ENCODE measurements at places on chromosomes 4 and X. TPM values are rescaled to one million over a fixed set of nuclear protein-coding genes. Genes with fewer than 3 reads are reported as not detected.

Gene RTL5
- polyA plus RNA-seq, result 1.8 TPM

Gene UCP1
- not detected for polyA plus RNA-seq

Gene NUDT10
- polyA plus RNA-seq, result 1.8 TPM

Gene BTK
- polyA plus RNA-seq, result not detected

Gene NXF2
- polyA plus RNA-seq, result not detected

Gene BRS3
- not detected for polyA plus RNA-seq

Gene LUZP4
- polyA plus RNA-seq, result not detected

Gene LGI2
- polyA plus RNA-seq, result not detected

Gene MAGEA6
- polyA plus RNA-seq, result 78.8 TPM

DNA sequence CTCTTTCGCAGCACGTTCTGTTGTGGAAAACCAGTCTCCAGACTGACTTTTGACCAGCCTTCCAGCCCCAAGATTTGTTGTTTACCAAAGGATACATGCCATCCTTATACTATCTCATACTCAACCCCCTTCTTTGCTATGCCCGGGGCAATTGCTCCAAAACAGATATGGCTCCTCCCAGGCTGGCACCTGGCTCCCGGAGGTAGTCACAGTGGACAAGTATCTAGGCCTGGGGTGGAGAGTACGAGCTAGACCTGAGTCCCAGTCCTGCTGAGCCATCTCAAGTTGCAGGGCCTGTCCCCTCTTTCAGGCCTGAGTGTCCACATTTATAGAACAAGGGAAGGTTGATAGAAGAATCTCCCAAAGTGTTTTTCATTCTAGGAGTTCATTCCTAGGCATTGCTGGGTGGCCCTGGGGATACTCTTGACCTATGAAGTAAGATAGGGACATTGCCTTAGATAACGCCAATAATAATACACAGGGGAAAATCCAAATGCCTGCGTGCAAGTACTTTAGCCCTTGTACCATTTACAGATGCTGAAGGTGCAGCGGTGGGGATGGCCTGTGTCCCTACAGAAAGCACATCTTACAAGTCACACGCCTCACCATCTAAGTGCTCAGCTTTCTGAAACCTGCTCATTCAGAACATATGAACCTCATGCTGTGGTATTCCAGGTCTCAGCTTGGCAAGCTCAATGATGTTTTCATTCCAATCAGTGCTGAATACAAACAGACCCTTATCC lies 136.7 kb upstream of the MAMLD1 start:
- H3K4me1 ChIP-seq, result no peaks in the 10 kb centered on the region
- H3K4me3 ChIP-seq, result no peak overlapping the region

DNA sequence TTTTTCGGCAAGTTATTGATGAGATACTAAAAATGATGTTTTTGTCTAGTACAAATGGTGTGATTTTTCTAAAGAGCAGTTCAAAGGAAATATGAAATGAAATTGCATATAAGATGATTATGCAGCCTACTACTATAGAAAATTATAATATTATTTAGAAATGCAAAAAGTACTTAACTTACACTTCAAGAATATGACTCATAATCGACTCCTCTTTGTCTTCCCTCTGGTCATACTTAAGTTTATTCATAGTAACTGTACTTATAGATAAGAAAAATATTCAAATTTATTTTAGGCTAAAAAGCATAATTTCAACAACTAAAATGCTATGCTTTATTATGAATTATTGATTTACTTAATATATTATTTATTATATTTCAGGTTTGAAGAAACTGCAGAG lies 33.2 kb downstream of the CEP44 start:
- H3K4me1 ChIP-seq, result peaks cover 10% of the 10 kb centered on the region
- H3K4me3 ChIP-seq, result no peak overlapping the region
- no peaks in the 10 kb centered on the region for H3K27me3 ChIP-seq
- no peak overlapping the region for H3K27ac ChIP-seq
- no peak for DNase-seq
- peaks cover 42% of the 10 kb centered on the region for H3K36me3 ChIP-seq

GRCh38 chr4:114349543-114350175 lies 248.9 kb upstream of the UGT8 start:
- H3K4me1 ChIP-seq, result 0 out of 2 replicates have a peak, but pooled peaks cover 2% of the 10 kb centered on the region
- no peak overlapping the region for H3K4me3 ChIP-seq
- no peak for DNase-seq
- H3K27ac ChIP-seq, result no peak overlapping the region

- H3K27ac ChIP-seq, result no peak overlapping the region
- no peak for DNase-seq
- no peaks in the 10 kb centered on the region for H3K27me3 ChIP-seq
- H3K36me3 ChIP-seq, result no peaks in the 10 kb centered on the region
- no peaks in the 10 kb centered on the region for H3K4me1 ChIP-seq
Observed at GRCh38 chr4:96264941-96265463, 425.1 kb downstream of the PDHA2 start.

- H3K27ac ChIP-seq, result no peak overlapping the region
- no peak overlapping the region for H3K4me3 ChIP-seq
- DNase-seq, result no peak
- no peaks in the 10 kb centered on the region for H3K4me1 ChIP-seq
- H3K36me3 ChIP-seq, result no peaks in the 10 kb centered on the region
Observed at GRCh38 chr4:154559141-154559493, 3.7 kb upstream of the FGB start.

DNA sequence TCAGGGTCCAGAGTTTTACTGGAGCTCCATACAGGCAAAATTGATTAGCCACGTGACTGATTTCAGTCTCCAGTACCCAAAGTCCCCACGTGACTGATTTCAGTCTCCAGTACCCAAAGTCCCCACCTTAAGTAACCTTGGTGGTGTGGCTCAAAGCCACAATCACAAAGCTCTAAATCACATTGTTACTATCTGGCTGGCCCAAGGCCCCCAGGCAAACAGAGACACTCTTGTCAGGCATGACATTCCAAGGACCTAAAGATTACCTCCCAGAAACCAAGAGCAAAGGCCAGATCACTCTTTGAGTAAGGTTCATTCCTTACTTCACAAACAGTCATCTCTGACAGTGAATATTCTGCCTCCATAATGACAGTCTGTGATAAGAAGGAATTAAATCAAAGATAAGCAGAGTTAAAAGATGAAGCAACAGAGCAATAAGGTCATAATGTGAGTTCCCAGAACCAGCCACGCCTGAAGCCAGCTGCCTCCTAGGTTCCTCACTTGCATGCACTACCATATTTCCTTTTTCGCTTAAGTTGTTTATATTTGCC lies 78.5 kb downstream of the ANXA3 start:
- no peak for DNase-seq
- H3K27ac ChIP-seq, result peak overlapping the region; percentile 60

- no peaks in the 10 kb centered on the region for H3K27me3 ChIP-seq
- no peak overlapping the region for H3K27ac ChIP-seq
- no peak for DNase-seq
- H3K4me1 ChIP-seq, result no peaks in the 10 kb centered on the region
Observed at GRCh38 chr4:152880263-152880662, 55.9 kb upstream of the FHDC1 start.

DNA sequence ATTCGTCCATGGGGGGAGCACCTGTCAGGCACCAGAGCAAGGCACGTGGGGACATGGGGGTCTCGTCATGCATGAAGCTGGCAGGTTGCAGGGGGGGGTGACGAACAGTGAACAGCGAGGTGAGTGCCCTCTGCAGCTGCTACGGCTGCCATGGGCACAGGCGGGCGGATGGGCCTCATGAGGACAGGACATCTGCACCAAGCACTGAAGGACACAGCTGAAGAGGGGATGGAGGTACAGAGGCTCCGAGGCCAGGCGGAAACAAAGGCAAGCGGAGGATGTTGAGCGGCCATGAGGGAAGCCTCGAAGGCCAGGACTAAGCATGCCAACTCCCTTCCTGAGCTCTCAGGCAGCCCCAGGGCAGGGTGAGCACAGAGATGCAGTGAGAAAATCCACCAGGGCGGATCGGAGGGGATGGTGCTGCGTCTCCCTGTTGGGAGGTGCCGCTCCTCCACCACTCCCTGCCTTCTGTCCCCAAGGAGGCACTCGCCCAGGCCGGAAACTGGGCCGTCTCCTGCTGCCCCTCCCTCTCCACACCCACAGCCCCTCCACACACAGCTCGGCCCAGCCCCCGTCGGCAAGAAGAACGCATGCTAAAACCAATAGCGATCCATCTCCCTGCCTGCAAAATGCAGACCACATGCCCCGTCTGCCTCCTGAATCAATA lies 24.6 kb downstream of the ABLIM2 start:
- no peaks in the 10 kb centered on the region for H3K4me1 ChIP-seq
- no peaks in the 10 kb centered on the region for H3K27me3 ChIP-seq
- H3K36me3 ChIP-seq, result no peaks in the 10 kb centered on the region
- no peak overlapping the region for H3K27ac ChIP-seq
- no peak for DNase-seq

DNA sequence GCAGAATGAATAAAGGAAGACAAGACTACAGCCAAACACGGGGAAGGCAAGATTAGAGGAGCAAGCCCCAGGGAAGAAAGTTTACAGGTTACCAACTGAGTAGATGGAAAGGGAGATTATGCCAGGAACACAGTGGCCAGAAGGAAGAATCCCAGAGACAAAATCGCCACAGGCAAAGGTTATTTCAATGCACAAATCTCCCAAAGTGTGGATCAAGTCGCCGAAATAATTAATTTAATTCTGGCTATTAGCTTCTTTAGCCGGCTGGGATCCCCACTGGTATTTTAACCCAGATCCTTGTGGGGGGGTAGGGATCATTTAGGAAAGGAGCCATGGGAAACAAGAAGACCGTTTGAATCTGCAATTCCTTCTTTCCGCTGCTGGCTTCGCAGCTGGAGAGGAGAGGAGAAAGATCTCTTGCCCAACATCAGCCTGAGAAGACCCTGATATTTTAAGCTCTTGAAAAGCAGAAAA lies 171.0 kb downstream of the DHX15 start:
- peaks cover 20% of the 10 kb centered on the region for H3K27me3 ChIP-seq
- no peaks in the 10 kb centered on the region for H3K36me3 ChIP-seq

DNA sequence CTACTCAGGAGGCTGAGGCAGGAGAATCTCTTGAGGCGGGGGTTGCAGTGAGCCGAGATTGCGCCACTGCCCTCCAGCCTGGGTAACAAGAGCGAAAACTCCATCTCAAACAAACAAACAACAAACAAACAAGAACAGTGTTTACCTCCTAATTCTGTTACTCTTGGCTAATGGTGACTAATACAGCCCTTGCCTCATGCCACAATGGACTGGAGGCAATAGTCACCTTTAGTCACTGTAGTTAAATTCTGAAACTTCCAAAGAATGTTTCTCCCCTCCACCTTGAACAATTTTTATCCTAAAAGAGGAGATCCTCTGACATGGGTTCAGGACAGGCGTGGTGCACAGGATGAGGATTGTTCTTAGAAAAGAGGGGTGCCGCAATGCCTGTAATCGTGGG lies 241.2 kb upstream of the CTSO start:
- H3K27ac ChIP-seq, result no peak overlapping the region
- peaks cover 32% of the 10 kb centered on the region for H3K27me3 ChIP-seq
- no peak overlapping the region for H3K4me3 ChIP-seq
- no peak for DNase-seq

DNA sequence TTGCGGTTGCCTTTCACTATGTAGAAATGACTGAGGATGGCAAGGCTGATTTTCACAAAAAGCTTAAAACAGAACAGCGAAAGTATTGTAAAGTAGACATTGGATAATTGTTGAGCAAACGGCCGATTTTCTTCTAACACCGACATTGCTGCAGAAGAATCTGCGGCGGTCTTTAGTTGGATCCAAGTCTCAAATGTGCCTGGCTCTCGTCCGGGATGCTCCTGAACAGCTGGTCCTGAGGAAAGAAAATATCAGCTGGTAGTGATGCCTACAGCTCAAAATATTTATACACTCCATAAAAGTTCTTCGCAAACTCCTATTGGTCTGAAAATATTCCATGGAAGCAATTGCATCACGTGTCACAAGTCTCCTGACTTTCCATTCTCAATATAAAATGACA lies at the start of gene ASB5:
ASB5 (minus strand) TSS at position 260 of the 400 bp plus-strand sequence; CDS start at position 146, 114 bp downstream.
- H3K4me3 ChIP-seq, result no peak within 1 kb of the TSS
- H3K4me1 ChIP-seq, result peaks cover 31% of the 10 kb centered on the region
- H3K36me3 ChIP-seq, result no peaks in the 10 kb centered on the region
- no peaks in the 10 kb centered on the region for H3K27me3 ChIP-seq
- DNase-seq, result no peak

GRCh38 chr4:153788413-153789276 lies at the start of gene SFRP2:
TSS of gene SFRP2 (minus strand) at chr4:153789083. CDS start at chr4:153788835, 248 bp downstream.
- no peaks in the 10 kb centered on the region for H3K36me3 ChIP-seq
- peak; percentile 44 for DNase-seq
- H3K27me3 ChIP-seq, result peaks cover 69% of the 10 kb centered on the region
- H3K4me3 ChIP-seq, result no peak within 1 kb of the TSS

- no peak overlapping the region for H3K27ac ChIP-seq
- no peak overlapping the region for H3K4me3 ChIP-seq
- peaks cover 52% of the 10 kb centered on the region for H3K36me3 ChIP-seq
- no peaks in the 10 kb centered on the region for H3K4me1 ChIP-seq
- H3K27me3 ChIP-seq, result no peaks in the 10 kb centered on the region
Observed at GRCh38 chrX:130413415-130413814, 11.6 kb downstream of the RBMX2 start.

DNA sequence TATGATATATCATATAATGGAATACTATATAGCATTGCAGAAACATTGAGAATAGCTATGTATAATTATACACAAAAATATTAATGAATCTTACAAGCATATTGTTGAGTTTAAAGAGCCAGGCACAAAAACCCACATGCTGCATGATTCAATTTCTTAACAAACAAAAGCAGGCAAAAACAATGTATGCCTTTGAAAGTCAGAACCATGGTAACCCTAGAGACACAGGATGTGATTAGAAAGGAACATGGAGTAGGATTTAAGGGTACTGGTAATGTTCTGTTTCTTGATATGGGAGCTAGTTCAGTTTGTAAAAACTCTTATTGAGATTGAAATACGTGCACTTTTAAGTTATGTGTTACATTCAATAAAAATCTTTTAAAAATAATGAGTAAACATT lies 21.5 kb downstream of the CXCL8 start:
- no peak overlapping the region for H3K4me3 ChIP-seq
- peaks cover 6% of the 10 kb centered on the region for H3K27me3 ChIP-seq
- no peak overlapping the region for H3K27ac ChIP-seq
- no peaks in the 10 kb centered on the region for H3K36me3 ChIP-seq

- no peak overlapping the region for H3K27ac ChIP-seq
- no peak for DNase-seq
- no peaks in the 10 kb centered on the region for H3K4me1 ChIP-seq
- H3K4me3 ChIP-seq, result no peak overlapping the region
Observed at GRCh38 chr4:183639291-183639690, 19.7 kb downstream of the RWDD4 start.

Measured in SK-N-SH (cell line).